AG10803 (cell line): ENCODE measurements at places on chromosomes 1 and 21.

DNA sequence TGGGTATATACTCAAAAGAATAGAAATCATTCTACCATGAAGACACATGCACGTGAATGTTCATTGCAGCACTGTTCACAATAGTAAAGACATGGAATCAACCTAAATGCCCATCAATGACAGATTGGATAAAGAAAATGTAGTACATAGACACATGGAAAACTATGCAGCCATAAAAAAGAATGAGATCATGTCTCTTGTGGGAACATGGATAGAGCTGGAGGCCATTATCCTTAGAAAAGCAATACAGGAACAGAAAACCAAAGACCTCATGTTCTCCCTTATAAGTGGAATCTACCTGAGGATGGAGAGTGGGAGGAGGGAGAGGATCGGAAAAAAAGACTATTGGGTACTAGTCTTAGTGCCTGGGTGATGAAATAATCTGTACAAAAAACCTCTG, 143.9 kb downstream of the RHOU start:
- no peak for DNase-seq

- no peak for DNase-seq
Measured at GRCh38 chr1:4754816-4755215, 100.4 kb downstream of the AJAP1 start.

- DNase-seq = no peak
Measured at GRCh38 chr1:119647228-119647733, 785 bp downstream of the ZNF697 start.

GRCh38 chr1:182622901-182623528, 18.8 kb upstream of the RGS16 start:
- DNase-seq = peak; percentile 38

DNA sequence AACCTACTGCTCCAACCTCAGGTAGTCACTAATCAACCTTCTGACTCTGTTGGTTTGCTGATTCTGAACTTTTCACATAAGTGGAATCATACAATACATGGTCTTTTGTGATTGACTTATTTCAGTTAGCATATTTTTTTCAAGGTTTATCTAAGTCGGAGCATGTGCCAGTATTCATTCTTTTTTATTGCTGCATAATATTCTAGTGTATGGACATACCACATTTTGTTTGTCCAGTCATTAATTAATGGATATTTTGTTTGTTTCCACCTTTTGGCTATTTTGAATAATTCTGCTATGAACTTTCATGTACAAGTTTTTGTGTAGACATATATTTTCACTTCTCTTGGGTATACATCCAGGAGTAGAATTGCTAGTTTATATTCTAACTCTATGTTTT, 53.0 kb upstream of the LRRN2 start:
- DNase-seq = no peak

DNA sequence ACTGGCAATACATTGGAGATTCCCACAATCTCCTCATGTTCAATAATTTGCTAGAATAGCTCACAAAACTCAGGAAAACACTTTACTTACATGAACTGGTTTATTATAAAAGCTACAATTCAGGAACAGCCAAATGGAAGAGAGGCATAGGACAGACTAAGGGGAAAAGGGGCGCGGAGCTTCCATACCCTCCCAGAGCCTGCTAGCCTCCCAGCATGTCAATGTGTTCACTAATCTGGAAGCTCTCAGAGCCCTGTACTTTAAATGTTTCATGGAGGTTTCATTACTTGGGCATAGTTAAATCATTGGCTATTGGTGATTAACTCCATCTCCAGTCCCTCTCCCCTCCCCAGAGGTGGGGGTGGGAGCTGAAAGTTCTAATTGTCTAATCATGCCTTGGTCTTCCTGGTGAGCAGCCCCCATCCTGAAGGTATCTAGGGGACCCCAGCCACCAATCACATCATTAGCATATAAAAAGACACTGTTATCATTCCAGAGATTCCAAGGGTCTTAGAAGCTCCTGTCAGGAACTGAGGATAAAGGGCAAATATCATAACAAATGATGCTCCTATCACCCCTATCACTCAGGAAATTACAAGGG, 10.9 kb upstream of the DMRTB1 start:
- DNase-seq = peak; percentile 24

- DNase-seq = no peak
Measured at GRCh38 chr1:115428256-115428655, 90.2 kb upstream of the NGF start.

GRCh38 chr1:62050165-62050564, 144.5 kb upstream of the L1TD1 start:
- no peak for DNase-seq

- no peak for DNase-seq
Measured at GRCh38 chr1:41532206-41532975, 47.9 kb upstream of the EDN2 start.

DNA sequence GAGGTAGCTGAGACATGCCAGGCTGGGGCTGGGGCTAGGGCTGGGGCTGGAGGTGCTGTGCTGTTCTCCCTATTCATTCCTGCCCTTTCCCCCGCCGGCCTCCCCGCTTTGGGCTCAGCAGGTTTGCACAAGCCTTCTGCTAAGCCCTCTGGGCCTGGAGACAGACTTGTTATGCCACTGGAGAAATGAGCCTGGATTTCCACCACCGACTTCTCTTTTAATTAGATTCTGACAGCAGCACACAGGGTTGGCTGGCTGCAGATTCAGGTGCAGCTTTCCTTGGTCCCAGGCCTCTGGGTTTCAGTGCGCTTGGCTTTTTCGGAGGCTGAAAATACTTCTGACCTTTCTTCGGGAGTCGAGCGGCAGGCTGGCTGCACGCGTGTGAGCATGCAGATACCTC, 71.5 kb upstream of the ACTL8 start:
- DNase-seq = no peak
